Activated CD4-positive, alpha-beta T cell treated with anti-CD3 and anti-CD28 coated beads for 24 hours (primary cell): ENCODE measurements at places on chromosomes 2 and 18.

DNA sequence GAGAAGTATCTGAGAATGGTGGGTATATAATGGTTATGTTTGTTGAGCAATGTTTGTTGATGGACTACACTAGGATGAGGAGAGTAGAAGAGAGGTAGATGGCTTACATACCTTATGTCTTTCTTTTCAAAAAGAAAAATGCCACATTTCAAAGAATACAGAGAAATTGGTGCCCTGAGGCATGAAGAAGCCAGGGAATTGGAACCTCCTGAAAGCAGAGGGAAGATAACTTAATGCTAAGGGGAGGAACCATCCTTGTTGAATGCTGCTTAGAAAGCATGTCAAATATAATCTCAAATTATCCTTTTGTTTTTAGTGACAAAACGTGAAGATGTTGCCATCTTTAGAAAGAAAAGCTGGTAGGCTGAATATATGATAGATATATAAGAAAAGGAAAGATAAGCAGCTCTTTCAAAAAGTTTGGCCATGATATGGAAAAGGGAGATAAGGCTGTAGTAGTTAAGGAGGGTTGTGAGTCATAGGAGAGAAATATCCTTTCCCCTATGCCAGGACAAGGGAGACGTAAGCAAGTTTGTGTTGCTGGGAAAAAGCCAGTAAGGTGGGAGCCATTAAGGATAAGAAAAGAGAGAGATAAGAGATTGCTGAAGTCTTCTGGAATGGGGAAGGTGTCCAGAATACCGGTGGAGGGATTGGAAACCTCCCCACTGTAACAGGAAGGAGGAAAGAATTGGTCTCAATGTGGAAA lies 66.3 kb downstream of the SCN2A start:
- DNase-seq = no peak

DNA sequence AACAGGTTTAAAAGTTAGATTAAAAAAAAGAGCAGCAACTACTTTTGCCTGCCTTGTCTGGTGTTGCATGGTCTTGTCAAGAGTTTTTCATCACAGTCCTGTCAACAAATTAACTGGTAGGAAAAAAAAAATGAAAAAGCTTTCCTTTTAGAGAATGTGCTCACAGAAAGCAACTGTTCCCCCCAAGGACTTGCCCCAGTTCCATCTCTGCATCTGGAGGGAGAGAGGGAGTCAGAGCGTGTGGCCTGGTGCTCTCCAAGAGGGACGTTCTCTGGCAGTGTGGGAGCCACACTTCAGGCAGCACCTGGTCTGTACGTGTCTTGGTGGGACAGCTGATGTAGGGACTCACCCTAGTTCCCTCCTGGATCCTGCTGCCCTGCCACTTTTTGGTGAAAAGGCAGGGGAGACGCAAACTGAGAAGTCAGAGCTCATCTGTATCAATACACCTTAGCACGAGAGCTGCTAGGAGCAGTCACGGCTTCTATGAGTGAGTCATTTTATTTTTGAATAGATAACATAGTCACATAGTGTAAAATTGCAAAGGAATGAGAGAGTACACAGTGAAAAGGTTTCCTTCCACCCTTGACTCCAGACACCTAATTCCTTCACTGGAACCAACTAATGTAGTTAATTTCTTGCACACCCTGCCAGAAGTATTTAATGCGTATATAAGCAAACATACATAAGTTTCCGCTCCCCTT lies 172.5 kb upstream of the MGAT5 start:
- no peak for DNase-seq

DNA sequence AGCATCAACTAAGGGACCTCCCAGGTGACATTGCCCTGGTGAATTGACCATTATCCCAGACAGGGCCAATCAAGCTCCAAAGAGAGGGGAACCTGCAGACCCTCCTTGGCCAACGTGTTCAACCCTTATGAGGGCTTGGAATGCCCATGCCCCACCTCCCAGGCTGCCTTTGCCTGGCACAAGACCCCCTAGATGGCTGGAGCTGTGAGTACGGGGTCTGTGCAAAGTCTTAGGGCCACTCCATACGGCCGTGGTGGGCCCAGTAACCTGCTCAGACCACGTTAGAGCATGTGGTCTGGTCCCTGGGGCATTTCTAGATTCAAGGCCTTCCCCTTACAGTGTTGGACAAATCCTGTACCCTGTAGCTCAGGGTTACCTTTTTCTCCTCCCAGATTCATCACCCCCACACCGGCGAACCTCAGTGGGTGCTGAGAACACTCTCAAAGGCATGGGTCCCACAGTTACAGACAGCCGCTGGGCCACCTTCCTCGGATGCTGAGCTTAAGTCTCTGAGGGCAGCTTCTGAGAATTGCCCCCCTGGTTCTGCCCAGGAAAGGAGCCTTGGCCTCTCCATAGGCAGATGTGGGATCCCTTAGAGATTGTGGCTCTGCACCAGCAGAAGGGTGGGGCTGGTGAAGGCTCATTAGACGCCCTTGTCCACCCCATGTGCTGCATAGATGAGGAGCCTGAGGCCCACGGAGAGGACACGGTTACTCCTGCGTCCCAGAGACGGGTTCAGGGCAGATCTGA lies 18.3 kb upstream of the KCNK3 start:
- DNase-seq = no peak

- DNase-seq = no peak
Observed at GRCh38 chr2:183665425-183665824, 541.2 kb downstream of the NUP35 start.

- no peak for DNase-seq
Observed at GRCh38 chr2:43452318-43452731, 143.5 kb downstream of the THADA start.

GRCh38 chr2:58157754-58158153 lies 83.4 kb downstream of the FANCL start:
- DNase-seq = no peak

DNA sequence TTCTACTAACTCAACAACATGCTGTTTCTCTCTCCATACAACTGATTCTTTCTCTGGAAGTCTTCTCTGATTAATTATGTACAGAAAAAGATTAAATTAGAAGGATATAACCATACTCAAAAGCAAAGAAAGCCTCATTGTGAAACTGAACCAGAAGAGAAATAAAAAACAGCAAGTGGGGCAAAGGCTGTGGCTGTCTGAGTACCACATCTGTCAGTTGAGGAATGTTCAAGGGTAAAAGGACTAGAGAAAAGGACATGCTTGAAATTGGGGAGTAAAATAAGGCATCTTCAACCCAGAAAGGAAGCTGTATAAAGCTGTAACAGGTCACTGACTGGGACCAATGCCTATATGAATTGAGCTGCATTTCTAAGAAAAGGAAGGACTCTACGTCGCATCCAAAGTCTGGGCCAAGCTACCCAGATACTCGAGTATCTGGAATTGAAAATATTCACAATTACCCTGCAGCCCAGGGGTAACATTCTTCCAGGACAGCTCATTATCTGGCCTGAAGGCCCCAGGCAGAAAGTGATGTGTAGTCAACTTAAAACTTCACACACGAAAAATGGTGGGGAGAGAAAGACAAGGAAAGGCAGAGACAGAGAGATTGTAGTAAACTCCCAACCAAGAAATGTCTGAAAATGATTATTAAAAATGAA lies 356.0 kb upstream of the GALNT5 start:
- DNase-seq = no peak

DNA sequence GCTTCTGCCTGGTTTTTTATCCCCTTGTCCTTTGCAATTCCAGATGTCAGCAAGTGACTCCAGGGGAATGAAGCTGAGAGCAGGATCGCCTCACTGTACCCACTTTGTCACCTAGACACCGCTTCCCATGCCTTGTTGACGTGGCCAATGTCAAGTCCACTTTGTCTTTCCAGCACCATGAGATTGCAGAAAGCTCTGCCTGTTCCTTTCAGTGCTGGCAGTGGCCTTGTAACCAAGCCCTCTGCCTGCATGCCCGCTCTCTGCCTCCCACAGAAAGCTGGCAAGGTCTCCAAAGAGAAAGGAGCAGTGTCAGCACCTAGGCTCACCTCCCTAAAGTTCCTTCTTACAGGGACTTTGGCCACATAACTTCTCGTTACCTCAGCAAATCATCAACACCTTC lies 282.2 kb upstream of the ST6GAL2 start:
- no peak for DNase-seq

- peak; percentile 29 for DNase-seq
Observed at GRCh38 chr2:240149943-240150784, 9.7 kb upstream of the OTOS start.

DNA sequence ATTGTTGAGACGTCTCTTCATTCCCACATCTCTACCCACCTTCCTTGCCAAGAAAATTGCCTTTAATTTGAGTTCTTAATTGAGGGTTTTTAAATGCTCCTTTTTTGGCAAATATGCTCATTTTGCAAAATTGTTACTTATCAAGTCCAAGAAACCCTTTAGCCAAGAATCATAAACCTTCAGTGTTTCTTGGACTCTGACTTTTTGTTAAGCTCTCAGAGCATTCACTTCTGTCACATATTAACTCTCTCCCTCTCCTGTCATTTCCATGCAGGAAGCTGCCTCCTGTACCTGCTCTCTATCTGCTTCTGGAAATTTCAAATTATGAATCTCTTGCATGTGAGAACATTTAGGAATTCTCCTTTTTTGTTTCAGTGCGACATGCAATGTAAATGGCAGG lies 100.0 kb upstream of the PIEZO2 start:
- DNase-seq = no peak

- DNase-seq = no peak
Observed at GRCh38 chr2:165425556-165425955, 43.9 kb upstream of the CSRNP3 start.

- no peak for DNase-seq
Observed at GRCh38 chr18:77544792-77545191, 295.1 kb downstream of the GALR1 start.

DNA sequence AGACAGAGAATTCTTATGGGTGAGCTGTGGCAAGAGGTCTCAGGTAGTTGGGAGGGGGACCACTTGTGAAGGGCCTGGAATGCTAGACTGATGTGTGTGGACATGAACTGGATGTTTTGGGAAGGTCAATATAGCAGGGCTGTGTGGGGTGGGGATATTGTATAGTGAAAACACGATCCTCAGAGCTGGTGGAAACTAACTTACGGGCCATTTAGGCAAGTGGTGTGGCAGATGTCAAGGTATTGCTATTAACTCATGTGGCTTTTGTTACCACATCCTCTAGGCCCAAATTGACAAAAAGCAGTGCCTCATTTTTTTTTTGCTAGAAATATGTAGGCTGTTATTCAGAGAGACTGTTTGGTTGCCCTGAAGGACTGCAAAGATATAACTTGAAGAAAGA lies 8.0 kb upstream of the GALNT1 start:
- no peak for DNase-seq
